ENCODE measurements at places on chromosomes 5 and 9.

- no peak for DNase-seq
Observed at GRCh38 chr5:128626536-128627090, 88.6 kb upstream of the FBN2 start.

DNA sequence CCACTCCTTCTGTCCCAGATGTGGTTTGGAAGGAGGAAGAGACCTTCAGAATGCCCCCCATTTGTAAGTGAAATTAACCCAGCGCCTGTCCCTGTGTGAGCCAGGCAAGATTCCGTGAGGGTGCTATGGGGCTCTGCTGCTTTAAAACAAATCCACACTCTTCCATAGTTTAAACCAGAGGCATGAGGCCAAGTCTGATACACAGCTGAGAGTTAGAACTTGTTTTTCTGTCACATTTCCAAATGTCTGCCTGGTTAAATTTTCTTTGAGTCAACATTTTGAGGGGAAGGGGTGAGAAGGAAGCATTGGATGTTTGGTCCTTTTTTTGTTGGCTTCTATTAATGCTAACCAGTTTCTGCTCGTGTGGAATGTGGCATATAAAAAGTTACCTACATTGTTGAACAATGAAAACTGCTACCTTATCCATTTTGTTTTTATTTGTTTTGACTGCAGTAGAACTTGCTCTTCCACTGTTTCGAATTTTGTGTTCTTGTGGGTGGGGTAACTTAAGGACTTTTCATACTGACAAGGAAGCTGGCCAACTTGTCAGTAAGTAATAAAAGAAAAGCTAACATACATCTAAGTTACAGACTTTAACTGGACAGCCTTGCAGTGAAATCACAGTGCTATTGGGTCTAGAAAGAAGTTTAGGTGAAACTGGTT lies 12.9 kb downstream of the RGMB start:
- peak; percentile 63 for DNase-seq

DNA sequence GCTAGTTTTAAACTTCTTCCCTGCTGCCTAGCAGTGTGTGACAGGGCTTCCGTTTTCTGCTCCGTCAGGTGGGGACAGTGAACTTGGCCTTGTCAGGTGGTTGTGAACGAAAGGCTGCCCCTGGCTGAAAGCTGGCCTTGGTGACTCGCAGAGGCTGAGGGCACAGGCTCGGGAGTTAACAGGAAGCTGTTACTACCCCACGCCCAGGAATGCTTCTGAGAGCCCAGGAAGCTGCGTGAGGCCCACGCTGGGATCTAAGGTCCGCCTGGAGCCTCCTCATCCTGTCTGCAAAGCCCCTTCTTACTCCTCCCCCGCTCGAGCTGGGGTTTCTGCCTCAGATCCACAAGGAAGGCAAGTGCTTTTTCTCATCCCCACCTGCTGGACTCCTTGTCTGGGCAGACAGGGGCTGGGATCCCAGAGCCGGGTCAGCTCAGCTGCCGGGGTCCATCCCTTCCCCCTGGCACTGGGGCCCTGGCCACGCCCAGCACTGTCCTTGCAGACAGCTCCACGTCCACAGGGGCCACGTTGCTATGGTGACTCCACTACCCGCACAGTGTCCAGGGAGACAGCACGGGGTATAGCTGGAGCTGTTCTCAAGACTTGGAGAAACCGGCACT lies 124.7 kb upstream of the TBC1D2 start:
- DNase-seq, result peak; percentile 49

GRCh38 chr5:81450940-81451339 lies 57.0 kb upstream of the ACOT12 start:
- peak; percentile 20 for DNase-seq

GRCh38 chr9:134313470-134313869 lies 12.8 kb upstream of the RXRA start:
- DNase-seq, result no peak

DNA sequence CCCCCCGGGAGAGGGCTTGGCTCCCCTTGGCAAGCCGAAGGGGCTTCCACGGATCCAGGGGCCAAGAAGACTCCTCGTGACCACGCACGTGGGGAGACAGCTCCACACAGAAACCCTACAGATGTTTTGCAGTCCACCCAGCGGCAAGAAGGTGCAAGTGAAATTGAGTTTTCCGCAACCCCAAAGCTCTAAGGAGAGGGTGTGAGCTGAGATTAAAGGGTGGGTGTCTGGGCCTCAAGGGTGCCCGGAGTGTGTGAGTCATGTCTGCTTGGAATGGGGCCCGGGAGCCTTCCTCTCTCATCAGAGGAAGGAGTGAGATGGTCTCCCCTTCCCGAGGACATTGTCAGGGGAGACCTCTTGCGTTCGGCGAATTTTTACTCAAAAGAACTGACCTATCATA lies 79.1 kb downstream of the OLFM1 start:
- DNase-seq, result no peak

GRCh38 chr9:94927048-94927761 lies 200.7 kb downstream of the AOPEP start:
- DNase-seq, result no peak

DNA sequence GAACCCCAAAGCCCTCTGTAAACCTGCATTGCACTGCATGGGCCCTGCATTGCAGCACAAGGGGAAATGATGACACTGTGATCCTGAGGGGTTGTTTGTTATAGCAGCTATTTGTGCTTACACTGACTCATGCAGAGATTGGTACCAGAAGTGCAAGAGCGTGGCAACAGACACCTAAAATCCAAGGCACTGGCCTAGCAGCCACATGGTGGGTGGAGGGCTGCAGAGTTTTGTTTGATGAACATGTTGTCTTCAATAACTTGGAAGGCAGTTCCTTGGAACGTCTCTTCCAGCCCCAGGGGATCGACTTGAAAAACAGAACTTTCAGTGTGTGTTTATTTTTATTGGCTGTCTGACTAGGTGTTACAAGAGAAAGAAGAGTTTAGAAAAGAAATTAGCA lies 14.5 kb downstream of the FCN2 start:
- DNase-seq, result no peak

GRCh38 chr5:109469896-109470662 lies 60.3 kb upstream of the PJA2 start:
- DNase-seq, result no peak

DNA sequence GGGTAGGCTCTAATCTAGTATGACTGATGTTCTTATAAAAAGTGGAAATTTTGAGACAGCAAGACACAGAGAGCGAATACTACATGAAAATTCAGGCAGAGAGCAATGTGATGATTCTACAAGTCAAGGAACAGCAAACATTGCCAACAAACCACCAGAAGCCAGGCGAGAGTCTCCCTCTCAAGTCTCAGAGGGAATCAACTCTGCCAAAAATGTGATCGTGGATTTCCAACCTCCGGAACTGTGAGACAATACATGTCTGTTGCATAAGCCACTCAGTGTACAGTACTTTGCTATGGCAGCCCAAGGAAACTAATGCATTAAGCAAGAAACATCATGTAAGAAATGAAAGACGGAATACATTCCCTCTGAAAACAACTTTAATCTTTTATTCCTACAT lies 52.1 kb upstream of the CCNG1 start:
- DNase-seq, result peak; percentile 33

GRCh38 chr5:34652914-34653313 lies 3.2 kb upstream of the RAI14 start:
- DNase-seq, result peak; percentile 88

DNA sequence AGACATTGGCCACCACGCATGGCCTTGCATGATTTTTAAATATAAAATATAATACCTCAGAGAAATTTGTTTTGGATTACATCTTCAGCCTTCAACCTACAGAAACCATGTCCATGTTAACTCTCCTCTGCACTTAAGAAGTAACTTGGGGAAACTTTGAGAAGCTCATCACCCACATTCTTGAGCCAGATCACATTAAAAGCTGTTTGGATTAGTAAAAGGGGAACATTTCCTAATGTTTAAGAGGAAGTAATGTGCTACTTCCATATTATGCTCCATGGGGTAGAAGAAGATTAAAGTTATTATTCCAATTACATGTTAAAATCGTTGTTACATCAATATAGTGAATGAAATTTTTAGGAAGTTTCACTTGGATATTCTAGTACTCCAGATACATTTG lies 10.4 kb upstream of the CEP120 start:
- DNase-seq, result no peak

GRCh38 chr9:121944711-121945191 lies 148.4 kb downstream of the TTLL11 start:
- DNase-seq, result peak; percentile 65

GRCh38 chr5:165321912-165322311 lies 1816.5 kb downstream of the MAT2B start:
- peak; percentile 46 for DNase-seq

DNA sequence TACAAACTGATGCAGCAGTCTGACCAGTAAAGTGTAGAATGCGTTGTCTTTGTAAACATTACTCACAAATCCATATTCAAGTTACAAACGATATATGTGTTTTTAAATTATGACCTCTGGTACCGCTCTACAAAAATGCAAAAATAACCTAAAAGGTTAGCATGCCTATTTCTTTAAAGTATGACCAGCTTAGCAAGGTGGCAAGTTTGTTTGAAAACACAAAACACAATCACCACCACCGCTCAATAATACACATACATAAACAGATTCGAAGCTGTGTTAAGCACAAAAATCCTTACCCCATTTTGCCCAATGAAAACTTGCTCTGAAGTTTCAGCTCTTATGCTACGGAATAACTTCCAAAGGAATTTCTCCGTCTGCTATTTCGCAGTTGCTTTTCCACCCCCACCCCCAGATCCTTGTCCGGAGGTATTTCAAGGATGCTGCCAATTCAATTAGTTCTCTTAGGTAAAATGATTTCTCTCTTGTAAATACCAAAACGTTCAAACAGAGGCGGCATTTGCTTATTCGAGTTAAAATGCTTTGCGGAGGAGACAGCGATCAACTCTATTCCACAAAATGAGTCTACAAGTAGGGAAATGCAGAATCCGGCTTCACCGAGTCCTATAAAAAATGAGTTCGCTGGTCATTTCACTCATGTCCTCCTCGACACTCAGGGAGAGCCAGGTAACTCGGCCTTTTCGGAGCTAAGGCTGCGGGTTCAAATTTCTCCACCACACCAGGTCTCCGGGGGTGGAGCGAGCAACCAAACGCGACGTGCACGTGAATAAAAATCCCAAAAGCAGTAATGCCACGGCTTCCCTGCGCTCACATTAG lies 1.2 kb downstream of the HOMER1 start:
- peak; percentile 24 for DNase-seq

DNA sequence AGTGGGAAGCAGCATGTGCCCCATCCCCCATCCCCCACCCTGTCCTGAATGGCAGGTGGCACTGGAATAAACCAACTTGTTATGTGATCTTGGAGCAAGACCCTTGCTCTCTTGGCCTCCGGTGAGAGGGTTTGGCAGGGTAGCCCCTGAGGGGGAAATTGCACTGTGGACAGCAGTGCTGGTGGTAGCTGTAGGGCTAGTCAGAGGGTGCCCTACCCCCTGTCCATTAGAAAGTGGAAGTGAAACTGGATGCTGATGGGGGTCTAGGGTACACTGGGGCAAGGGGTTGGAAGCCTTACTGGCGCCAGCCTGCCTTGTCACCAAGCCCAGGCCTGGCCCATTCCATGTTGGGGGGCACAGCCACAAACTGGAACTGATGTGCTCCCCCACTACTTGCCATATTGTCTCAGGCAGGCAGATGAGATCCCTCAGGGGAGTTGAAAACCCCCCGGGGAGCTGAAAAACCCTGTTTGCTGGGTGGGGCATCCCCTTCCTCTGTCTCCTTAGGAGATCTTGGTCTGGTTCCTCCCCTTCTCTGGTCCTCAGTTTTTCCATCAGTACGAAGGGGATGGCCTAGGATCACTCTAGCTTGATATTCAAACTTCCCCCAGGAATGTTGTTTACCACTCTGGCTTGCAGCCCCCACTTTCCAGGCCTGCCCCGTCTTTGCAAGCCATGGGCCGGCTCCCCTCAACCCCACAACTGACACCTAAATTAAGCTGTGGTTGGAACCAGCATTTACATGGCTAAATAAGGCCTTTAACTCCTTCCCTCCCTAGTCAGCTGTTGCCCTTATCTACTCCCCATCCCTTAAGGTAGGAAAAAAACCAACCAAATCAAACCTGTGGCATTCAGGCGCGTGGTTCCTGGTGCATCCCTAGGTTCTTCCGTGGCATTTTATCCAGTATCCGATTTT lies 14.4 kb upstream of the SYNPO start:
- DNase-seq, result no peak

DNA sequence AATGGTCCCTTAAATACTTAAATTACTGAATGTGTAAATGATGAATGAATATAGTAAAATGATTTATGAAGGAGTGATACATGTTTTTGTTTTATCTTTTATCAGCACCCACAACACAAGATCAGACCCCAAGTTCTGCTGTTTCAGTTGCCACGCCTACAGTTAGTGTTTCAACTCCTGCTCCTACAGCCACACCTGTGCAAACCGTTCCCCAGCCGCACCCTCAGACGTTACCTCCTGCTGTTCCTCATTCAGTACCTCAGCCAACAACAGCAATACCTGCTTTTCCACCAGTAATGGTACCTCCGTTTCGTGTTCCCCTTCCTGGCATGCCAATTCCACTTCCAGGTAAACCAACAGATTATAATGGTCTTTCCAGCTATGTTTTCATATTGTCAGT lies 16.3 kb downstream of the TCERG1 start:
- no peak for DNase-seq

GRCh38 chr5:78568212-78568611 lies 80.4 kb downstream of the LHFPL2 start:
- no peak for DNase-seq

- DNase-seq, result no peak
Observed at GRCh38 chr5:21154526-21154925, 1166.5 kb upstream of the CDH18 start.

DNA sequence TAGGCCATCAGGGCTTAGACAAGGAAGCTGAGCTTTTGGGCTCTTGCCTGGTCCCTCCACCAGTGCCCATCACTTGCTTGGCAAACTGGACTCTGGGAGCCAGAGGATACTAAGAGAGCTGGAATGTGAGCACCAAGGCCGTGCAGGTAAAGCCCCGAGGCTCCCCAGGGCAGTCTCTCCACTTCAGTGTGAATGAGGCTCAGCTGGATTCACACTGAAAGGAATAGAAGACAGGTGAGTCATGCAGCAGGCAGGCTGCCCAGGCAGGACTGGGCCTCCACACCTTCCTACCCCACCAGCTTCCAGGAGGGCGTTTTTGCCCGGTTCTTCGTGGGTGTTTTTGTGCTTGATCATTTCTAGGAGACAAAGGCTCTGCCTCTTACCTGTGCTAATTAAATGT lies 7.3 kb upstream of the CTSV start:
- no peak for DNase-seq

DNA sequence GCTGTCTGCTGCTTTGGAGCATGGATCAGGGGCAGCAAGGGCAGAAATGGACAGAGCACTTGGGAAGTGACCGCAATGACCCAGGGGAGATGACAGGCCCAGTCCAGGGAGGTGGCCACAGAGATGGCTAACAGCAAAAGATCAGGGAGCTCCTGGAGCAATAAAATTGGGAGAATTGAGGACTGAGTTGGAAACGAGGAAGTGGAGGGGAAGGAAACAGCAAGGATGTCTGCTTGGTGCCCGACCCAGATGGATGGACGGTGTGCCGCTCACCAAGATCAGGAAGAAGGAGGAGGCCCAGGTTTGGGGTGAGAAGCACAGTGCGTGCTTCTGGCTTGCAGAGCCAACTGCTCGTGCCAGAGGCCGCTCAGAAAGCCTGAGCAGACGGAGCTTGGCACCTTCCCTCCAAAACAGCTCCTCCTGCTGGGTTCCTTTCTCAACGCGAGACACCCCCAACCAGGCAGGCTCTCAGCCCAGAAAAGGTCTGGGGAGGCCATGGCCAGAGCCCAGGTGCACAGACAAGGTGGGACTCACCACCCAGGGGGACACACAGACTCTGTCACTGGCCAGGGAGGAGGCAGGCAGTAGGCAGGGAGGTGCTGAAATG lies 1.7 kb upstream of the SLC34A1 start:
- DNase-seq, result no peak

Measured in fibroblast of upper back skin (primary cell).